Left ventricle myocardium inferior (tissue), 1 donor: ENCODE measurements at places on chromosomes 1 and 21. TPM values are rescaled to one million over a fixed set of nuclear protein-coding genes. Genes with fewer than 3 reads are reported as not detected.

Gene PFKFB2
- 107 TPM for total RNA-seq

- no peaks in the 10 kb centered on the region for H3K27me3 ChIP-seq
- no peaks in the 10 kb centered on the region for H3K36me3 ChIP-seq
- DNase-seq: no peak
- no peak overlapping the region for H3K4me3 ChIP-seq
- H3K4me1 ChIP-seq: peaks cover 96% of the 10 kb centered on the region
Observed at GRCh38 chr1:111879081-111879480, 110.4 kb downstream of the KCND3 start.

Gene LCA5L
- 0.80 TPM for total RNA-seq

- no peak overlapping the region for H3K4me3 ChIP-seq
- no peaks in the 10 kb centered on the region for H3K27me3 ChIP-seq
- H3K27ac ChIP-seq: no peak overlapping the region
- peaks cover 4% of the 10 kb centered on the region for H3K4me1 ChIP-seq
- no peak for DNase-seq
Observed at GRCh38 chr1:17636612-17637011, 97.1 kb downstream of the ARHGEF10L start.

DNA sequence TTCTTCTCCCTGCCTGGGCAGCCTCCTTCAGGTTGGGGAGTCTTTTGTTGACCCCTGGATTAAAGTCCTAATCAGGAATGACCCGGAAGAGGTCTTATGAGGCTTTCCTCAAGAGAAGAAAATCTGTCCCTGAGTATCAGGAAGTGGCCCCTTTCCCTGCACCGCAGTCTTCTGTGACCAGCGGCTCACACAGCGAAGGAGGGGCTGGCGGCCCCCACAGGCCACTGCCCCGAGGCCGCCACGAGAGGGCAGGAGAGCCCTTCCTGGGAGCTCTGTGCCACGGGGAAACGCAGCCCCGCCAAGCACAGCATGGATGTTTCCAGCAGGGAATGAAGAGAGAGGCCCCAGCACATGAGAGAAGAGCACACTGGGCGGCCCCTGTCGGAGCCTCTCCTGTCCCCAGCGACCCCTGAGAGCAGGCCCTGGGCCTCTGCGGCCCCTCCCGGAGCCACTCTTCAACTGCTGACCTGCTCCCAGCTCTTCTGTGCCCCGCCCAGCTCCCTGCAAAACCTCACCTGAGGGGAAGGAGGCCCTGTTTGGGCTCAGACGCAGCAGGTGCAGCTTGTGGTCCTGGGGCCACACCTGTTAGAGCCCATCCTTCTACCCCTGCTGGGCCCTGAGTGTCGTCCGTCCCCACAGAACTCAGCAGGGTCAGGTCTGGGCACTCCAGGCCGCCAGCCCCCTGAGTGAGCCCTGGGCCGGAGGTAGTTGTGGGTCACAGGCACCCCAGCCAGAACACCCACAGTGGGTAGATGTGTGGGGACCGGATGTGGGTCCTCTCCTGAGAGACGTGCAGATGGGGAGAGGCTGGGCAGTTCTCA lies 4.9 kb upstream of the POFUT2 start:
- peak overlapping the region; percentile 94 for H3K27ac ChIP-seq
- H3K36me3 ChIP-seq: no peaks in the 10 kb centered on the region
- peaks cover 57% of the 10 kb centered on the region for H3K4me1 ChIP-seq
- no peak overlapping the region for H3K4me3 ChIP-seq

Gene DSCAM
- not detected for total RNA-seq

GRCh38 chr21:18443701-18444100 lies 40.1 kb upstream of the TMPRSS15 start:
- H3K4me3 ChIP-seq: no peak overlapping the region
- H3K4me1 ChIP-seq: no peaks in the 10 kb centered on the region
- H3K27me3 ChIP-seq: no peaks in the 10 kb centered on the region
- no peak overlapping the region for H3K27ac ChIP-seq
- H3K36me3 ChIP-seq: no peaks in the 10 kb centered on the region

DNA sequence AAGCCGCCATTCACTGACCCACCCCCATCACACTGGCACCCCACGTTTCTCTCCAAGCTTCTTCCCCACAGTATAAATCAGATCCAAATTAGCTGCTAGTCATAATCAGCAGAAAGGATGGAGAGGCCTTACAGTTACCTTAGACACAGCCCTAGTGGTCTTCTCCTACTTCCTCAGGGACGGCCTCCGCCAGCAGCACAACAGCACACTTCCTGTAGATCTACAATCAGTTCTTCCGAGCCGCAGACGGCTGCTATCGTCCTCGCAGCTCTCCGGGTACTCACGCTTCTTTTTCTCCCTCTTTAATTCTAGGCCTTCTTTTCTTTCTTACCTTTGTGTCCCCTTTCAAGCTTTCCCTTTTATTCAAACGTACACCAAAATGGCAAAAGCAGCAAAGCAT lies 313.5 kb downstream of the SMYD3 start:
- H3K4me1 ChIP-seq: no peaks in the 10 kb centered on the region
- H3K27me3 ChIP-seq: no peaks in the 10 kb centered on the region
- H3K4me3 ChIP-seq: no peak overlapping the region
- H3K27ac ChIP-seq: no peak overlapping the region

DNA sequence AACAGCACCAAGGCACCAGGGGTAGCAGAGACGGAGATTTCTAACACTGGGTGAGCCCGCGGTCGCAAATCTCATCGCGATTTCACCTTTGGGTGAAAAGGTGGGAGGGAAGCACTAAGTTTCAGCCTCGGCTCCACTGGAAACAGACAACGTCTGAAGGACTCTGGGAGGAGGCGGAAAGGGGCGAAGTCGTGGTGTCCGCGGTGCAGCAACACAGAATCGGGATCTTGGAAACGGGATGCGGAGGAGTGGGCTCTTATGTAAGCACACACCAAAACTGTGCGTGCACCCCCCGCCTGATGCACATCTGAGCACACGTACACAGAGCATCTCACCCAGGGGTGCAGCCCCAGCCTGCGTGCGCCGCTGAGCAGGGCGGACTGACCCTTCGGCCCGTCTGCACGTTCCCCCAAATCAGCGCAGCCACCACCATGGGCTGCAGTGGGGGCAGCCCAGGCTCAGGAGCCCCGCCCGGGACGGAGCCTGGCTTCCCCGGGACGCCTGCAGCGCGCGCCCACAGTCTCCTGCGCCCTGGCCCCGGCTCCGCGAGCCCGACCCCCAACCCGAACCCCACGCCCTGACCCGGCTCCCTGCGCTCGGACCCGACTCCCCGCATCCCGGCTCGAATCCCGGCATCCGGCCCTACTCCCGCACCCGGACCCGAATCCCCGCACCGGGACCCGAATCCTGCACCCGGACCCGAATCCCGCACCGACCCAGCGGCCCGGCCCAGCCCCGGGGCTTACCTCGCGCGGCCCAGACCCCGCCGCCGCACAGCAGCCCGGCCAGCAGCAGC lies 670 bp downstream of the CLSTN1 start:
- H3K4me1 ChIP-seq: peaks cover 42% of the 10 kb centered on the region
- peak; percentile 27 for DNase-seq
- no peaks in the 10 kb centered on the region for H3K36me3 ChIP-seq
- no peaks in the 10 kb centered on the region for H3K27me3 ChIP-seq
- H3K27ac ChIP-seq: peak overlapping the region; percentile 90

Gene MMP23B
- 93.8 TPM for total RNA-seq

GRCh38 chr1:245074232-245074747 lies 80.5 kb upstream of the KIF26B start:
- H3K4me1 ChIP-seq: peaks cover 4% of the 10 kb centered on the region

DNA sequence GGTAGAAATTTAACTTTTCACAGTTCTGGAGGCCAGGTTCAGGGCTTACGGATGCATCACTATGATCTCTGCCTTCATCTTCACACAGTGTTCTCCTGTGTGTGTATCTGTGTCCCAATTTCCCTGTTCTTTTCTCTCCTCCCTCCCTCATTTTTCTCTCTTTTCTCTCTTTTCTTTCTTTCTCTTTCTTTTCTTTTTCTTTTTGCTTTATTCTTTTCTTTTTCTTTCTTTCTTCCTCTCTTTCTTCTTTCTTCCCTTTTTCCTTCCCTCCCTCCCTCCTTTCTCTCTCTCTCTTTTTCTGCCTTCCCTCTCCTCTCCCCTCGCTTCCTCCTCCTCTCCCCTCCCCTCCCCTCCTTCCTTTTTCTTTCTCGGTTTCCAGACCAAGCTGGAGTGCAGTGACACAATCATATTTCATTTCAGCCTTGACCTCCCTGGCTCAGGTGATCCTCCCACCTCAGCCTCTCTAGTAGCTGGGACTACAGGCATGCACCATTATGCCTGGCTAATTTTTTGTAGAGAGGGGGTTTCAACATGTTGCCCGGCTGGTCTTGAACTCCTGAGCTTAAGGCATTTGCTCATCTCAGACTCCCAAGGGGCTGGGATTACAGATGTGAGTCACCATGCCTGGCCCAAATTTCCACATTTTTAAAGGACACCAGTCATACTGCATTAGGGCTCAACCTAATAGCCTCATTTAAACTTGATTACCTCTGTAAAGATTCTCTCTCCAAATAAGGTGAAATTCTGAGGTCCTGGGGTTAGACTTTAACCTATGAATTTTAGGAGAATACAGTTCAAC lies 115.9 kb downstream of the HUNK start:
- H3K27ac ChIP-seq: no peak overlapping the region
- H3K36me3 ChIP-seq: no peaks in the 10 kb centered on the region
- no peak overlapping the region for H3K4me3 ChIP-seq
- no peaks in the 10 kb centered on the region for H3K4me1 ChIP-seq

- H3K4me3 ChIP-seq: no peak overlapping the region
- no peaks in the 10 kb centered on the region for H3K27me3 ChIP-seq
- H3K36me3 ChIP-seq: no peaks in the 10 kb centered on the region
- no peaks in the 10 kb centered on the region for H3K4me1 ChIP-seq
- DNase-seq: no peak
Observed at GRCh38 chr1:191889623-191890003, 268.6 kb upstream of the RGS18 start.

DNA sequence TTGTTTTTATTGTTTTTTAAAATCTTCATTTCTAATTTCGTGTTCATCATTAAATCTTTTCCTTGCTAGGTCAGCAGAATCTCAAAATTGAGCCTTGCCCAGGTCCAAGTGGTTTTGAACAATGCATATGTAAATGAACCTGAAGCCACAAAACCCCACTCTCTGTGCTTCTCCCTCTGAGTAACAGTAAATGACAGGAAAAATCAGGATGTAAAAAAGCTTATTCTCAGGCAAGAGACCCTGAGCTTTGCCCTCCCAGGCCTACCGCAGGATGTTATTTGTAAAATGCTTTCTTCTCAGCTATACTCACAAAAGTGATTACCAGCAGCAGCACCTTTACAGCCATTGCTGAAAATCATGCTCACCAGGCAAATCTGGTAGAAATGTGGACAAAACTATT lies 47.6 kb downstream of the TYW3 start:
- H3K27me3 ChIP-seq: peaks cover 26% of the 10 kb centered on the region
- H3K27ac ChIP-seq: no peak overlapping the region
- no peaks in the 10 kb centered on the region for H3K36me3 ChIP-seq
- H3K4me1 ChIP-seq: no peaks in the 10 kb centered on the region
- no peak for DNase-seq

Gene LAD1
- 2.0 TPM for total RNA-seq

Gene RNF187
- total RNA-seq: 79.5 TPM

DNA sequence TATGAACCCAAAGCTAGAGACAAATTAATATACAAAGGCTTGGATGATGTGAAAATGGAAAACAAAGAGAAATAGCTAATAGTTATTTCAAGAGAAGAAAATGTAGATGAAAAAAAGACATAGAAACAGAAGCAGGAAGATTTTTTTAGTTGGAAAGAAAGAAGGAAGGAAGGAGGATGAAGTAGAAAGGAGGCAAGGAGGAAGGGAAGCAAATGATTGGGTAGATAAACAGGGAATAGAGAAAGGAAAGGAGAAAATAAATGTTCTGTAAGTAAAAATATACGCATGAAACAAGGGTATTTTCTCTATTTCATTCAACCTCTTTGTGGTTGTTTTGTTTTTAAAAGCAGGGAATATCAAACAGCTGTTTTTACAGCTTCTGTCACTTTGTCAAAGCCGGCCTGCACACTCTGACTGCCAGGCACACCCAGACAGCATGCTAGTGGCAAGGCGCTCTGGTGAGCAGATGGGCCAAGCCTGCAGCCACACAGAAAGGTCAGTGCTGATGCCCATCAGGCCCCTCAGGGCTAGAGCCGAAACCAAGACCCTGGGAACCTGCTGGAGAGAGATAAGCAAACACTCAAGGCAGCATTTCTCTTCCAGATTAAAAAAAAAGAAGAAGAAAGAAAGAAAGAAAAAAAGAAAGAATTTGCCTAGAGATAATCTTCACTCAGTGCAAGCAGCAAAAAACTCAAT lies 72.9 kb upstream of the CTTNBP2NL start:
- H3K4me1 ChIP-seq: peaks cover 15% of the 10 kb centered on the region
- H3K27ac ChIP-seq: peak overlapping the region; percentile 27
- no peak for DNase-seq
- no peaks in the 10 kb centered on the region for H3K36me3 ChIP-seq
- no peaks in the 10 kb centered on the region for H3K27me3 ChIP-seq

Gene CFAP57
- total RNA-seq: not detected

DNA sequence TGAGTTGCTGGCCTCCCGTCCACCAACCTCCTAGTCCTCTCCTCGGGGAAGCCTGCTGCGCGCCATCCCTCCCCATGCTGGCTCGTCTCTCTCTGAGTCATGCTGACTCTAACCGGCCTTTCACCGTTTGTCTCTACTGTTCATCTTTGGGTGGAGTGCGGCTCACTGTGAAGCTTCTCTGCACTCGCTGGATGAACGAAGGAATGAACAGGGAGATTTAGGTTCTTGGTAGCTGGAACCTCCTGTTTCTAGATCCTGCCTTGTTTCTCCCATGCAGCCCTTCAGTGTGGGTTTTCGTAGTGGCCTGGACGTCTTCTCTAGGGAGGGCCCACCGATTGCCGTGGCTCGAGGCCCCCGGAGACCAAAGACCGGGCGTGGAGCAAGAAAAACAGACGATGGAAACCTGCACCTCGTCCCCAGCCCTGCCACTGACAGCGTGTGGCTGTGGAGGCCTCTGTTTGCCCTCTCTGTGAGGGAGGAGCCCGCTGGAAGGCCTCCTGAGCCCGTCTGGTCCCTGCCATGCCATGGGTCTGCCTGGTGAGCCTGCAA lies 227.6 kb upstream of the C1orf174 start:
- H3K27ac ChIP-seq: no peak overlapping the region
- H3K4me1 ChIP-seq: no peaks in the 10 kb centered on the region
- H3K4me3 ChIP-seq: no peak overlapping the region
- no peak for DNase-seq
- peaks cover 60% of the 10 kb centered on the region for H3K27me3 ChIP-seq

DNA sequence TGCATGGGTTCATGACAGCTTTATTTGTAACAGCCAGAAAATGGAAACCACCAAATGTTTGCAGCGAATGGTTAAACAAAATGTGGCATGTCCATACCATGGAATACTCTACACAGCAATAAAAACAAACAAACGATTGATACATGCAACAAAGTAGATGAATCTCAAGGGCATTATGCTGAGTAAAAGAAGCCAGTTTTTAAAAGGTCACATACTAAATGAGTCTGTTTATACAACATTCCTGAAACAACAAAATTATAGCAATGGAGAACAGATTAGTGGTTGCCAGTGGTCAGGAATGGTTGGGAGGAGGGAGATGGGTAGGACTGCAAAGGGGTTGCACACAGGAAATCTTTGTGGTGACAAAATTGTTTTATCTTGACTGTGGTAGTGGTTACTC lies 202.4 kb upstream of the UBE2U start:
- peaks cover 13% of the 10 kb centered on the region for H3K4me1 ChIP-seq
- no peak overlapping the region for H3K27ac ChIP-seq
- no peaks in the 10 kb centered on the region for H3K36me3 ChIP-seq
- no peaks in the 10 kb centered on the region for H3K27me3 ChIP-seq

Gene AVPR1B
- total RNA-seq: not detected

GRCh38 chr1:116763787-116764465 lies 9.7 kb downstream of the CD2 start:
- H3K4me1 ChIP-seq: no peaks in the 10 kb centered on the region
- DNase-seq: no peak
- H3K27me3 ChIP-seq: no peaks in the 10 kb centered on the region
- H3K27ac ChIP-seq: no peak overlapping the region
- no peak overlapping the region for H3K4me3 ChIP-seq

Gene TEDDM1
- not detected for total RNA-seq

Gene GBP1
- total RNA-seq: 5.7 TPM
